NCI-H146 (cell line): ENCODE measurements at places on chromosomes 11 and 22.
A peak's percentile ranks its signal among the peaks of the same experiment; 100 is the strongest.

DNA sequence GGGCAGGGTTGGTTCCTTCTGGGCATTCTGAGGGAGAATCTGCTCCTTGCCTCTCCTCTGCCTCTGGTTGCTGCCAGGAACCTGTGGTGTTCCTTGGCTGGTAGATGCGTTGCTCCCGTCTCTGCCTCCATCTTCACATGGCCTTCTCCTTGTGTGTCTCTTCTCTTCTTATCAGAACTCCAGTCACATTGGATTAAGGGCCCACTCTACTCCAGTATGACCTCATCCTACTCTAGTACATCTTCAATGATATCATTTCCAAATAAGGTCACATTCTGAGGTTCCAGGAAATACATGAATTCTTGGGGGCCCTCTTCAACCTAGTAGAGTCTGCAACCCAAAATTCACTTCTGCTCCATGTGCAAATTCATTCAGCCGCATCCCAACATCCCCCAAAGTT is 33.3 kb downstream of the HTR3B start:
- no peak for DNase-seq

DNA sequence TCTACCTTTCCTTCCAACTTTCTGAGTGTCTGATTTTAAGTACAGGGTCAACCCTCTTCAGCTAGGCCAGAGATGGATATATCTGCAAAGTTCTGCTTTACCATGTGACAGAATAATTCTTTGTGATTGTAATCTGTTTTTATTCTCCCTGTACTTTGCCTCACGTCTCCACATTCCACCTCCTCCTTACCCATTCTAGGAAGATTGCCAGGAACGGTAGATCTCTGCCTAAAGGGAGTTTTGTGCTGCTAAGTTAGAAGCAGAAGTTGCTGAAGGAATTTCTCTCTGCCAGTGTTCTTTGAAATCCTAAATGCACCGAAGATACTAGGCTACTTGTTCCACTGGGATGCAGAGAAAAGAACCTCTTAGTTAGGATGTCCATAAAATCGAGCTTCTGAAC is 20.7 kb upstream of the FAM181B start:
- no peak for DNase-seq

DNA sequence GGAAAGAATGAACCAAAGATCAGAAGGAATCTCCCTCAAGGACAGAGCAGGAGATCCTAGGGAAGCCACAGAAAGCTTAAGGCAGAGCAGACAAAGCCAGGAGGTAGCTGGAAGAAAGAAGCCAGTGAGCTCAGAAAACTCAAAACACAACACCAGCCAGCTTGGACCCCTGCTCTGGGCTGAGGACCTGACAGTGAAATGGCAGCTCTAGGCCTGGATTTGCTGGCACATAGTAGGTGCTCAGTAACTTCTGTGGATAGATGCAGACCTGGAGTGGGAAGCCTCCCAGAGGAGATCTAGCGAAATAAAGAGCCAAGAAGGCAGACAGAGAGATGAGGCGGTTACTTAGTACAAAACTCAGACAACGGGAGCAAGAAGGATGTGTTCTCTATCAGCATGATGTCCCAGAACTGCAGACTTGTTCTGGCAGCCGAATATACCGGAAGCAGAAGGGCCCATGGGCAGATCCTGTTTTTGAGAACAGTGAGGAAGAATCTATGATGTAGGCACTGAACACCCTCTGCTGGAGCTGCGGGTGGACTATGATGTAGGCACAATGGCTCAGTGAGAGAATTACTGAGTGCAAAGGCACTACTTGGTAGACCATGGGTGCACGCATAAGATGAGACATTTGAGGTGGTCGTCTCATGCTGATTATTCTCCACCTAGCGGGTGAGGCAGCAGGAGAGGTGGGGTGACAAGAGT is 4.8 kb downstream of the ROBO4 start:
- no peak for DNase-seq

- peak; percentile 31 for DNase-seq
These were observed 8.6 kb downstream of the MUC5B start for GRCh38 chr11:1231396-1232020.

GRCh38 chr11:95715777-95716241 is 73.8 kb downstream of the FAM76B start:
- DNase-seq = no peak

- DNase-seq = no peak
These were observed 159.3 kb downstream of the MIAT start for GRCh38 chr22:26816726-26817125.

DNA sequence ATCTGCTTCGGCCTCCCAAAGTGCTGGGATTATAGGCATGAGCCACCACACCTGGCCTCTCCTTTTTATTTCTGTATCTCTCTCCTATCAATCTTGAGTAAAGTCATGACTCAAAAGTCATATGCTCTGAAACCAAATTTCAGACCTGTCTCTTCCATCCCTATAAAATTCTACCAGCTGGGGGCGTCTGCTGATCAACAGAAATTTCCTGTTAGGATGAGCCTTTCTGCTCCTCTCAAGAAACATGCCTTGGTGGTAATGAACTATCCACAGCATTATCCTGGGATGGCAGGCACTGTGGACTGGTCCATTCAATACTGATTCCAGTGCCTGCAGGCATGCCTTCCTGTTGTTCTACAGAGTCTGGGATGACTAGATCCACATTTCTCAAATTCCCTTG is 472.6 kb downstream of the NELL1 start:
- DNase-seq = peak; percentile 16

GRCh38 chr22:35727436-35727835 is 9.8 kb downstream of the APOL5 start:
- no peak for DNase-seq

GRCh38 chr11:122205036-122205435 is 89.0 kb upstream of the BLID start:
- DNase-seq = no peak

- no peak for DNase-seq
These were observed 230.7 kb downstream of the JRKL start for GRCh38 chr11:96620464-96621044.

DNA sequence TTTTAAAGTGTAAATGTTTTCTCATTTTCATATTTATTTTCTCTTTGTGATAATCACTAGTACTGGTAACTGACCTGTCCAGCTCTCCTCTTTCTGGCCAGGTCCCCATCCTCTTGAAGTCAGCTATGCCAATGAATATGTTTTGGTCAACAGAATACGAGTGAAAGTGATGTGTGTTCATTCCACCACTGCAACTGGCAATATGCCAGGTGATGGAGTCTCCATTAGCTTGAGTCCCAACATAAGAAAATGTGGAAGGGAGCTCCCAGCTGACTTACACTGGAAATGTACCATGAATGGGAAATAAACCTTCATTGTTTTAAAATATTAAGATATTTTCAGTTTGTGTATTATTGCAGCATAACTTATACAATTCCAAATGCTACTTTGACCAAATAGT is 75.8 kb downstream of the CCDC34 start:
- no peak for DNase-seq

- DNase-seq = no peak
These were observed 58.9 kb downstream of the DKK3 start for GRCh38 chr11:11949482-11949881.

GRCh38 chr11:128437136-128437535 is 150.2 kb downstream of the ETS1 start:
- no peak for DNase-seq

DNA sequence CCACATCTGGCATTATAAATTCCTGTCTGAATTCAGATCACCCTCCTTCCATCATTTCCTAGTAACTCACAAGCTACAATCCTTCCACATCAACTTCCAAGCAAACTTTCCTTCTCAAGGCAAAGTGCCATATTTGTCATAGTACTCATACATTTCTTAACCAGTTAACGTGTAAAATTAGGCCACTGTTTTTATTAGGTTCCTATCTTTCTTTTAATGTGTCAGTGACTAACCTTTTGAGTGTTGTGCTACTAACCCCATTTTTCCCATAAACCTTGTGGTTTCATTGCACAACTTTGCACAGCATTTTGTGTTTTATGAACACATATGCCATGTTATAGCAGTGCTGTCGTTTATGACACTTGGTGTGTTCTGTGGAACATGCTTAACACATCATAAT is 90.1 kb downstream of the KIF18A start:
- no peak for DNase-seq

GRCh38 chr11:8833568-8834315 is 77.2 kb upstream of the AKIP1 start:
- DNase-seq = no peak

- DNase-seq = peak; percentile 63
These were observed 35.0 kb upstream of the PRAME start for GRCh38 chr22:22593964-22594656.

DNA sequence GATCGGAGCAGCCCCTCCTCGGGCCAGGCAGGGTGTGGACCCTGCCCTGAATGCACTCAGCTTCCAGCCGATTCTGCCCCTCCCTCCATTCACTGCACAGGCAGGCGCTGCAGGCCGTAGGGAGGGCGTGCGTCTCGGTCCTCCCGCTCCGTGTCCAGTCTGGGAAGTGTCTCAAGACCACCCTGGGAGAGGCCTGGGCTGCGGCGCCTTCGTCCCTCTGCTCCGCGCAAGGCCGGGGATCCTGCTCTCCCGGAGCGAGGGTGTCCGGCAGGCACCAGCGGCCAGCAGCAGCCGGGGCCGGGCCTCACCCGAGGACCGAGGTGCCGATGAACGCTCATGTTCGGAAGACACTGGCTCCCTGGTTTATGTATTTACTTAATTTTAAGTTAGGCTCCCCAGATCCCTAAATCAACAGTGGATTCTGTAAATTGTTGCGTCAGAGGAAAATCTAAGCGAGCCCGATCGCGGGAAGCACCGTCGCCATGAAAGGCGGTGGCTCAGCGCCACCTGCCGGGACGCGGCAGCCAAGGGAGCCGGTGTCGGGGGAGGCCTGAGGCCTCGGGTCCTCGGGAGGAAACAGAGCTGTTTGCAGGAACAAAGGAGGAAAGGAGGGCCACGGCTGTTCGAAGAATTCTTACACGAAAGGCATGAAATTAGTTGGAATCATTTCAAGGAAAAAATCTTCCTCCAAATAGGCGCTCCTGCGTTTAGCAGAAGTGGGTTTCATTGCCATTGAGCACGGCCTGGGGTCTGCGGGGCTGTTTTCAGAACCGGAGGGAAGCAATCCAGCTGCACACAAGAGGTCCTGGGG is 195.3 kb downstream of the BRD1 start:
- DNase-seq = peak; percentile 39

DNA sequence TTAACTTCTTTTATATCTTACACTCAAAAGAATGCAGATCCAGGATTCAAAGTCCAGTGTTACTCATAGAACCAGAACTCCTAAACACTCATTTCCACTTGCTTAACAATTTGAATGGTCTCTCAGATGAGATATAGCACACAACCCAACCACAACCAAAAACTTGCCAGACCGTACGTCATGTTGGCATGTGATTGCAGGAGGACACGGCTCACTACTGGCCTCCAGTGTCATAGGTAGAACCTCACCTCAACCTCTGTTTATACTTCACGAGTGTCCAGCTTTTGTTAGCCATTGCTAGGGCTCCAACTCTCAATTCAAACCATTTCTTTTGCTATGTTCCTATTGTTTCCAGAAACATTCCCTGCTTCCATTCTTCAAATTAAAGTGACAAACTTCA is 58.5 kb upstream of the PDGFD start:
- DNase-seq = no peak

DNA sequence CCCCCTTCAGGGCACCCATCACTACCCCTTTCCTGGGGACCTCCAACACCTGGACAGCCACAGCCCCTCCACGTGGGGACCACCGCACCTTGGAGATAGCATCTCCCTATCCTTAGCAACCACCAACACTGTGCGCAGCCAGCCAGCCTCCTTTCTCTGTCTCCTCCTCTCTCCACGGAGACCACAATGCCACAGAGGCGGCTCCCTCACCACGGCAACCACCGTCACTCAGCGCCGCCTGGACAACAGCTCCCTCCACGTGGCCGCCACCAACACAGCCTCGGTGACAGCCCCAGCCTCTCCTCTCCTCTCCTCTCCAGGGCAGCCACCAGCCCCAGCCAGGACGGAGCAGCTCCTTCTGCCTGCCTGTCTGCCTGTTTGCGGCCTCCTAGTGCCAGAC is 10.5 kb downstream of the ELFN2 start:
- DNase-seq = no peak

DNA sequence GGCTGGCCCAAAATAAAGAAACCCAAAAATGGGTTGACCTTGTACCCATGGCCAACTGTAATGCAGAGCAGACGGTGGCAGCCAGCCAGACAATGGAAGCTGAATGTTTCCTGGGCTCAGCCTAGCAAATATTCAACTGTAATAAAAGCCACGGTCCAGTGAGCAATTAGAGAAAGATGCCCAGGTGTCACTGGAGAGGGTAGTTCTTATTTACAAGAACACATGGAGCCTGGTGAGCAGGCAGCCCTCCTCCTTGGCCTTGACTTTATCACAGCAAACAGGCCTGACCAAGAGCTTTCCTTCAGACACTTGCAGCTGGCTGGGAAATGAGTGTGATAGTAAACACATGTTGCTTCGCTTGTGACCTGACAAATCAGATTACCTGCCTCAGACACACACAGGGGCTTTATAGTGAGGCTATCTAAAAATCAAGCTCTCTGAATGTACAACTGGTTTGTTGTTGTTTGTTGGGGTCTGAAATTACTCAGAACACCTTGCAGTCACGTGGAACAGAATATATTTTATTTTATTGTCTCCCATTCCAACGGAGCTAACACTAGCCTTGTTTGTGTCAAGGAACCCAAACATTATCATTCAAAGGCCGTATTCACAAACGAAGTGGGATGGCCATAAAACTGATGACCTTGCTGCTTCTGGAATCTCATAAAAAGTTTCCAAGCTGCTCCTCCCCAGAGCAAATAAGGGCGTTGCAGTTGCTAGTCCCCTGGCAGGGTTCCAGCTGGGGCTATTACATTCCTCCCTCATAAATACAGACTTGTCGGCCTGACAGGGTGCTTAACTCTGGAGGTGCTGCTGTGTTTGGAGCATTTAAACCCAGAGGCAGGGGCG is 161.1 kb downstream of the BBOX1 start:
- peak; percentile 94 for DNase-seq

DNA sequence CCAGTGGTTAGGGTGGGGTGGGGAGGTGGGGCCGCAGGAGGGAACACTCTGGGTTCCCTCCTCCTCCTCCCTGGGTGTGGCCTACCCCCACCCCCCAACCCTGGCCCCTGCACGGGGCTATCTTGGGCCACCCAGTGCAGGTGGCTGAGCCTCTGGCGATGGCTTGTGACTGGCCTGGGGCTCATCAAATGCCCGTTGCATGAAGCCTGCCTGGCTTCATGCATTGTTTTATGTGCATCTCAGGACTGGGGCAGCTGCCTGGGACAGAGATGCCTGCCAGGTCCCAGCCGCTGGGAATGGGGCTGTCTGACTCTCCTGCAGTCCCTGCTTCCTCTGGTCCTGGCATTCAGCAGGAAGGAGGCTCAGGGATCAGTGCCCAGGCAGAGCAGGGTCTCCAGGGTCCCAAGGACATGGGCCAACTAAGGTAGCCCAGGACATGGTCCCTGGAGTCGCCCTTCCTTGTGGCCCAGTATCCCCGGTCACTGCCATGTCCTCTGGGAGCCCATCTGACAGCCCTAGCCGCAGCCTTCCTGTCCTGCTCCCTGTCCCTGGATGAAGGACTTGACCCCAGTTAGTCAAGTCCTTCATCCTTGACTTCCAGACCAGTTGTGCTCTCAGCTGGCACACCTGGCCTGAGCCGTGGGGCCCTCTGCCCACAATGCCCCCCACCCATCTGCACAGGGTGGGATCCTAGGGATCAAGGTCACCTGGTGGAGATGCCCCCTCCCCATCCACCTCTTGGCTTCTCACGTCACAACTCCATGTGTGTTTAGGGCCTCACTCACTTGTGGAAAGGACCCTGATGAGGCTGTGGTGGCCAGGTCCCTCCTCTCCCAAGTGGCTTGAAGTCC is 112.1 kb upstream of the FGF3 start:
- DNase-seq = no peak
